Large intestine (tissue), 12 donors: ENCODE measurements at places on chromosomes 3 and 15. TPM values are rescaled to one million over a fixed set of nuclear protein-coding genes. Genes with fewer than 3 reads are reported as not detected.

- no peaks in the 10 kb centered on the region for H3K36me3 ChIP-seq
- peaks cover 7% of the 10 kb centered on the region for H3K4me1 ChIP-seq
- no peak for DNase-seq
- H3K27me3 ChIP-seq: no peaks in the 10 kb centered on the region
- H3K4me3 ChIP-seq: no peak overlapping the region
Observed at GRCh38 chr3:48026951-48027908, 11.0 kb upstream of the MAP4 start.

DNA sequence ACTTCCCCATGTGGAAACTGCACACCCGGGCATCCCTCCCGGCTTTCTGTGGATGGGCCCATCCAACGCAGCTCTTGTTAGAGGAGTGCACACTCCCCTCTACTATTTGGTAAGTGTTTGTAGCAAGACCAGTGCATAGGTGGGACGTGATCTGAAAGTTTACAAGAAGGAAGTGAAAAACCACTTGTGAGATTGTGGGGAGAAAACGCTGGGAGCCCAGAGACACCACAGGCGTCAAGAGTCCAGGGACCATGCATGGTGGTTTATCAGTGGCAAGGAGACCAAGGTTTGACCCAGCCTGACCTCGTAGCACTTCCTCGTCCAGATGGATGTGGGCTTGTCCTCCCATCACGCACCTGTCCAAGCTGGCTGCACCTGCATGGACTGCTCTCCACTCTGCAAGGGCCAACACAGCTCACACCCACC lies 51.6 kb downstream of the ATP10A start:
- no peaks in the 10 kb centered on the region for H3K4me1 ChIP-seq
- no peak for DNase-seq
- H3K4me3 ChIP-seq: no peak overlapping the region

DNA sequence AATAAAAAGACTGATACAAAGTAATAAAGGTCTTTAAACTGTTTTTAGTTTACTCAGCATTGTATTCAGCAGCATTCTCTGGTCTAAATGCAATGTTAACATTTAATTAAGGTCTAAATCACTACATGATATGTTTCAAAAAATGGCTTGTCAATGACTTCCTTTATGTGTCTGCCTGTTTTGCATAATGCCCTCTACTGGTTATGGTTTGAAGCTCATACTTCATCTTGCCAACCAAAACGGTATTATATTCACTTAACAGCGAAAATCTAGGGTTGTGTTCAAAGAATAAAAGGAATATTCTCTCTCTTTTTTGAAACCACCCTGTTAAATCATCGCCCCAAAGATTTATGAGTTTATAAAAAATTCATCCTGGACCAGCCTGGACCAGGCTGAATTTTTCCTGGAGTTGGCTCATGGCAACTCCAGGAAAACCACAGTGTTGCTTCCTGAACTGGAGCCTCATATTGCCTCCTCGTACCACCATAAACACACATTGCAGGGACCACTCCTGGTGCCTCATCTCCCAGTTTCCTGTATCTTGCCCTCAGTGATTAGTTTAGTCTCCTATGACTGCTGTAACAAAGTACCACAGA lies 6.7 kb upstream of the NCEH1 start:
- H3K27me3 ChIP-seq: no peaks in the 10 kb centered on the region
- H3K27ac ChIP-seq: no peak overlapping the region
- H3K36me3 ChIP-seq: no peaks in the 10 kb centered on the region
- no peak overlapping the region for H3K4me3 ChIP-seq

- H3K4me3 ChIP-seq: peak overlapping the region; percentile 72
- H3K4me1 ChIP-seq: peaks cover 51% of the 10 kb centered on the region
- H3K36me3 ChIP-seq: peaks cover 18% of the 10 kb centered on the region
- H3K27ac ChIP-seq: peak overlapping the region; percentile 75
- no peak for DNase-seq
- H3K27me3 ChIP-seq: no peaks in the 10 kb centered on the region
Observed at GRCh38 chr15:90871716-90872485, 3.5 kb downstream of the FURIN start.

DNA sequence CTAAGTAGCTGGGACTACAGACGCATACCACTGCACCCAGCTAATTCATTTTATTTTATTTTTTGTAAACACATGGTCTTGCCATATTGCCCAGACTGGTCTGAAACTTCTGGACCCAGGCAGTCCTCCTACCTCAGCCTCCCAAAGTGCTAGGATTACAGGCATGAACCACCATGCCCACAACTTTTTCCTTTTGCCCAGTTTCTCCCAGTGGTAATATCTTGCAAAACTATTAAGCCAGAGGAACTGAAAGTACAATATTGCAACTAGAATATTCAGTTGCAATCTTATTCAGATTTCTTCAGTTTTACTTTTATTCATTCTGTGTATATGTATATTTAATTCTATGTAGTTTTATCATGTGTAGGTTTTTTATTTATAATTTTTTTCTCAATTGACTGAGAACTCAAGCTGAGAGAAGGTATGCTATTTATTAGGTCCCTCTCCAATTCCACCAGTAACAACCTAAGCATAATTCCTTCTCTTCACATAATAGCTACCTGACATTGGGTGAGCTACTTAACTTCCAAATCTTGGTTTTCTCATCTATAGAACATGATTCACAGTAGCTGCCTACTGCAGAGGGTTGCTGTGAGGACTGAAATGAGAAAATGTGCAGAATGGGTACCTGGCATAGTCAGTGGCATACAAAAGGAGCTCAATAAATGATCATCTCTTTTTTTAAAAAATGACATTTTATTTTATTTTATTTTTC lies 30.8 kb downstream of the KLHL18 start:
- no peaks in the 10 kb centered on the region for H3K4me1 ChIP-seq
- no peak overlapping the region for H3K27ac ChIP-seq
- no peaks in the 10 kb centered on the region for H3K27me3 ChIP-seq
- DNase-seq: no peak
- no peaks in the 10 kb centered on the region for H3K36me3 ChIP-seq
- H3K4me3 ChIP-seq: no peak overlapping the region

GRCh38 chr15:89745131-89745530 lies 5.9 kb downstream of the MESP1 start:
- H3K27me3 ChIP-seq: peaks cover 31% of the 10 kb centered on the region
- no peak for DNase-seq
- H3K4me3 ChIP-seq: no peak overlapping the region
- H3K36me3 ChIP-seq: no peaks in the 10 kb centered on the region
- H3K27ac ChIP-seq: no peak overlapping the region

DNA sequence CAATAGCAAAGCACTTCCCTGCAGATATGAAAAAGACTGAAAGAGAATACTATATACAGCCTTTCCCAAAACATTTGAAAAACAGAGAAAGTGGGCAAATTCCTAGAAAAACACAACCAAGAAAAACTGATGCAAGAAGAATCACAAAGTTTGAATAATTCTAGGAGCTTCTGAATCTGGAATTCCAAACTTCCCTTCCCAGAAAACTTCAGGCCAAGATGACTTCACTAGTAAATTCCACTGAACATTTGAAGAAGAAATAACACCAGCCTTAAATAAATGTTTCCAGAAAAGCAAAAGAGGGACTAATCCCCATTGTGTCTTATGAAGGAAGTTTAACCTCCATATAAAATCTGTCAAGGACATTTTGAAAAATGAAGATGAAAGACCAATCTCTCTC lies 15.8 kb upstream of the NSMCE3 start:
- H3K27ac ChIP-seq: no peak overlapping the region
- H3K4me1 ChIP-seq: no peaks in the 10 kb centered on the region
- H3K27me3 ChIP-seq: no peaks in the 10 kb centered on the region

- H3K4me3 ChIP-seq: no peak overlapping the region
- H3K27me3 ChIP-seq: no peaks in the 10 kb centered on the region
- no peaks in the 10 kb centered on the region for H3K4me1 ChIP-seq
- peak; percentile 53 for DNase-seq
- H3K36me3 ChIP-seq: no peaks in the 10 kb centered on the region
Observed at GRCh38 chr3:179526989-179527391, 35.7 kb upstream of the ACTL6A start.

- H3K27ac ChIP-seq: no peak overlapping the region
- no peaks in the 10 kb centered on the region for H3K36me3 ChIP-seq
- no peaks in the 10 kb centered on the region for H3K27me3 ChIP-seq
- H3K4me3 ChIP-seq: no peak overlapping the region
- H3K4me1 ChIP-seq: no peaks in the 10 kb centered on the region
- no peak for DNase-seq
Observed at GRCh38 chr3:32097768-32098167, 8.7 kb upstream of the GPD1L start.

DNA sequence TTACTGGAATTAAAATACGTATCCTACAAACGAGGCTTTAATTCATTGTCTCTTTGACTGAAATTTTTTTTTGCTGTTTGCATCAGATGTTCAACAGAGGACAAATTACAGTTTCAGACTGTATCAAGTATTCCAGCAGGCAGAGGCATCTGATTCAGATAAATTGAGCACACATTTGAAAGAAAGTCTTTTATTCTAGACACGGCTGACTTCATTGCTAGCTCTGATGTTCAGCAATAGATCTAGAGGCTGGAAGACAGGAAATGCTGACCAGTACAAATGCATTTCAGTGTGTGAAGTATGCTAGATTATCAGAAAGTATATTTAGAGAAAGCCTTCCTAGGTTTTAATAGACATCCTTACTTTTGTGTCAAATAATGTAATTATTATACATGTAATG lies 472.2 kb downstream of the NLGN1 start:
- no peak overlapping the region for H3K4me3 ChIP-seq
- no peaks in the 10 kb centered on the region for H3K36me3 ChIP-seq
- no peaks in the 10 kb centered on the region for H3K4me1 ChIP-seq
- DNase-seq: no peak
- no peak overlapping the region for H3K27ac ChIP-seq

GRCh38 chr3:32432711-32433530 lies 41.3 kb downstream of the CMTM7 start:
- no peak for DNase-seq
- H3K4me3 ChIP-seq: no peak overlapping the region
- H3K36me3 ChIP-seq: no peaks in the 10 kb centered on the region

DNA sequence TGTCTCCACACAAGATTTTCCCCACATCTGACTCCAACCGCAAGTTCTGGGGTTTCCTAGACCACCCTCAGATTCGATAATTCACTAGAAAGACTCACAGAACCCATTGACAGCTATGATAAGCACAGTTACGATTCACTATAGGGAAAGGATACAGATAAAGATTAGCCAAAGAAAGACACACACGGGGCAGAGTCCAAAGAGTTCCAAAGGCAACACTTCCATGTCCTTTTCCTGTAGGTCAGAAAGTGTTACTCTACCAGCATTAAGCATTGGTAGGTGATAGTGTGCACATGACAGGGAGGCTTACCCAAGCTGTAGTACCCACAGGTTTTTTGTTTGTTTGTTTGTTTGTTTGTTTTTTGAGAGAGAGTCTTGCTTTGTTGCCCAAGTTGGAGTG lies 48.1 kb downstream of the PHLDB2 start:
- no peak for DNase-seq
- H3K36me3 ChIP-seq: no peaks in the 10 kb centered on the region
- H3K27ac ChIP-seq: no peak overlapping the region
- H3K4me1 ChIP-seq: no peaks in the 10 kb centered on the region
- H3K4me3 ChIP-seq: no peak overlapping the region
- H3K27me3 ChIP-seq: no peaks in the 10 kb centered on the region

GRCh38 chr3:9216736-9217135 lies 32.7 kb downstream of the SRGAP3 start:
- DNase-seq: no peak
- no peaks in the 10 kb centered on the region for H3K27me3 ChIP-seq
- no peaks in the 10 kb centered on the region for H3K36me3 ChIP-seq
- no peak overlapping the region for H3K4me3 ChIP-seq

- H3K27ac ChIP-seq: no peak overlapping the region
- H3K4me3 ChIP-seq: no peak overlapping the region
- H3K4me1 ChIP-seq: no peaks in the 10 kb centered on the region
- H3K27me3 ChIP-seq: no peaks in the 10 kb centered on the region
- no peak for DNase-seq
- no peaks in the 10 kb centered on the region for H3K36me3 ChIP-seq
Observed at GRCh38 chr3:55158345-55158744, 230.5 kb upstream of the LRTM1 start.

GRCh38 chr15:71800190-71800589 lies 10.2 kb upstream of the NR2E3 start:
- H3K4me3 ChIP-seq: no peak overlapping the region
- no peak for DNase-seq
- H3K4me1 ChIP-seq: peaks cover 3% of the 10 kb centered on the region
- no peaks in the 10 kb centered on the region for H3K36me3 ChIP-seq

DNA sequence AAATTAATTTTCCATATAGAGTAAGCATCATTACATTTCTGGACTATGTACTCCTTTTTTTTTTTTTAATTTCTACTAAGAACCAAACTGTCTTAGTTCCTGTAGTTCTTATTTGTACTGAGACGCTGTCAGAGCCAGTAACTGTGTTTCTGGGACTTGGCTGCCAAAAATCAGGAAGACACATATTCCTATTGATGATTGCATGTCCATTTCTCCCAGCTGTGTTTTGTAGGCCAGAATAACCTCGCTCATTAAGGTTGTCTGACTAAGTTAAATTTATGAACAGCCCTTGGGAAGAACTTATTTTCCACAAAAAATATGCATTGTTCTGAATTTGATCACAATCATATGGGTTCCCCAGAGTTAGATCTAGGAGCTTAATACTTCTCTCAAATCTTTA lies 29.5 kb downstream of the PLSCR5 start:
- DNase-seq: no peak
- no peak overlapping the region for H3K27ac ChIP-seq
- no peak overlapping the region for H3K4me3 ChIP-seq
- no peaks in the 10 kb centered on the region for H3K27me3 ChIP-seq
- H3K36me3 ChIP-seq: no peaks in the 10 kb centered on the region

- H3K36me3 ChIP-seq: no peaks in the 10 kb centered on the region
- H3K4me1 ChIP-seq: no peaks in the 10 kb centered on the region
- no peak overlapping the region for H3K27ac ChIP-seq
- no peak overlapping the region for H3K4me3 ChIP-seq
- no peak for DNase-seq
- H3K27me3 ChIP-seq: no peaks in the 10 kb centered on the region
Observed at GRCh38 chr3:54572197-54572895, 355.5 kb downstream of the LRTM1 start.

GRCh38 chr15:90343302-90343790 lies 8.7 kb upstream of the ZNF774 start:
- no peaks in the 10 kb centered on the region for H3K4me1 ChIP-seq
- no peaks in the 10 kb centered on the region for H3K36me3 ChIP-seq
- no peak for DNase-seq

LTF gene
- 2.6 TPM for polyA plus RNA-seq

OCA2 gene
- polyA plus RNA-seq: 6.5 TPM

REC114 gene
- 0.15 TPM for polyA plus RNA-seq

FAM227B gene
- 8.4 TPM for polyA plus RNA-seq

PROK2 gene
- 0.67 TPM for polyA plus RNA-seq

SNRPN gene
- 82.7 TPM for polyA plus RNA-seq

BCL6 gene
- polyA plus RNA-seq: 7.4 TPM

PLA1A gene
- 9.3 TPM for polyA plus RNA-seq

CCR9 gene
- 1.0 TPM for polyA plus RNA-seq
